ENCODE measurements at places on chromosomes 1 and 21.

DNA sequence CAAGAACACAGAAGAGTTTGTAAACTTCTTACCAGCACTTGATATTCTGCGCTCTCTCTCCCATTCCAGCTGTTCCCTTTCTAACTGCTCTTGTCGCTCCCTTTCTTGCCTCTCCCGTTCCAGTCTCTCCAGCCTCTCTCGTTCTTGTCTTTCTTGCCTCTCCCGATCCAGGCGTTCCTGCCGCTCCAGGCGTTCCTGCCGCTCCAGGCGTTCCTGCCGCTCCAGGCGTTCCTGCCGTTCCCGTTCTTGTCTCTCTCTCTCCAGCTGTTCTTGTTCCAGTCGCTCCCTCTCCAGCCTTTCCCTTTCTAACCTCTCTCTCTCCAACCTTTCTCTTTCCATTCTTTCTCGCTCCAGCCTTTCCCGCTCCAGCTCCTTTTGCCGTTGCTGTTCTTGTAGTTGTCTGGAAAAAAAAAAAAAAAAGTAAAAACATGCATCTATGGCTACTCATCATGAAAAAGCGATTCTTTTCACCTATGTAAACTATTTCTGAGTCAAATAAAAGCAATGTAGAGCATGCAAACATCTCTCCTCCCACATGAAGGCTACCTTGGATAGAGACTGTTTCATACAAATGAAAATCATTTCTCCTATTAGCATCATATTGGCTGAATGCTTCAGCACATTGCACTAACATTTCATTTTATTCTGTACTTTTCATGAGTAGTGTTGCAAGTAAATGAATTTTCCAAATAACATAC, 91.5 kb upstream of the LBR start:
- no peak for DNase-seq

- DNase-seq = no peak
Measured at GRCh38 chr1:116333171-116334014, 39.7 kb upstream of the ATP1A1 start.

GRCh38 chr1:115492880-115493279, 148.9 kb upstream of the VANGL1 start:
- DNase-seq = no peak

GRCh38 chr1:198543670-198544260, 3.3 kb upstream of the ATP6V1G3 start:
- DNase-seq = peak; percentile 21

DNA sequence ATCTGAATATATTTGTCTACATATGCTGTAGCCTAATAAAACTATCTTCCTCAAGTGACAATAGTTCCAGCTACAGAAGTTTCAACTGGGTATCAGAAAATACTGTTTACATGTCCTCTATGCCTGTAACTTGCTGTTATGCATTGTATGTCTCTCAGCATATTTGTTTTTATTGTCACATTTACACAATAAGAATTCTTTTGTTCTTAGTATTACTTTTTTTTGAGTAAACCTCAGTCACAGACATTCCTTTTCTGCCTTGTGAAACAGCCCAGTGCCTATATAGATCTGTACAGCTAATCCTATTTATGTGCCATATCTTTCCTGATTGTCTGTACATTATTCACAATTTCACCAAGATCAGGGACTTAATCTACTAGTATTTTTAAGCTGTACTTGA, 565.2 kb downstream of the NEGR1 start:
- peak; percentile 9 for DNase-seq

DNA sequence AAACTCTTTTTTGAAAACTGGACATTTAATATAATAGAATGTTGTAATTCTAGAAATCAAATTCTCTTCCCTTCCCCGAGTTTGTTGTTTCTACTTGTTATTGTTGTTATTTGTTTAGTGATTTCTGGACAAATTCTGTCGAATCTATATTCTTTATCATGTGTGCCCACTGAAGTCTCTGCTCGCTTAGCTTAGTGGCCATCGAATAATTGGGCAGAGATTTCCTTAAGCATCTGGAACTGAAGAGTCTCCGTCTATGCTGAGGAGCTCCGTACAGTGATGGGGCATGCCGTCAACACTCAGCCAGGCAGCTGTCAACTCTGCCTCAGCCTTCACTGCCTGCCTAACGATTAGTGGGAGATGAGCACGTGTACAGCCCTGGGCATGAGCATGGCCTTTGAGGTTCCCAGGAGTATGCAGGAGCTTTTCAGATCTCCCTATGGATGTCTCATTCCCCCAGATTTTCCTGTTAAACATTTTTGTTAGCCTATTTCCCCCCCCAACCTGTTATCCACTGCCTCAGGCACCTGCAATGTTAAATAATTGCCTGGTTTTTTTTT, 66.8 kb downstream of the SLX9 start:
- DNase-seq = no peak

- DNase-seq = peak; percentile 37
Measured at GRCh38 chr1:54429838-54430237, 23.6 kb upstream of the SSBP3 start.

DNA sequence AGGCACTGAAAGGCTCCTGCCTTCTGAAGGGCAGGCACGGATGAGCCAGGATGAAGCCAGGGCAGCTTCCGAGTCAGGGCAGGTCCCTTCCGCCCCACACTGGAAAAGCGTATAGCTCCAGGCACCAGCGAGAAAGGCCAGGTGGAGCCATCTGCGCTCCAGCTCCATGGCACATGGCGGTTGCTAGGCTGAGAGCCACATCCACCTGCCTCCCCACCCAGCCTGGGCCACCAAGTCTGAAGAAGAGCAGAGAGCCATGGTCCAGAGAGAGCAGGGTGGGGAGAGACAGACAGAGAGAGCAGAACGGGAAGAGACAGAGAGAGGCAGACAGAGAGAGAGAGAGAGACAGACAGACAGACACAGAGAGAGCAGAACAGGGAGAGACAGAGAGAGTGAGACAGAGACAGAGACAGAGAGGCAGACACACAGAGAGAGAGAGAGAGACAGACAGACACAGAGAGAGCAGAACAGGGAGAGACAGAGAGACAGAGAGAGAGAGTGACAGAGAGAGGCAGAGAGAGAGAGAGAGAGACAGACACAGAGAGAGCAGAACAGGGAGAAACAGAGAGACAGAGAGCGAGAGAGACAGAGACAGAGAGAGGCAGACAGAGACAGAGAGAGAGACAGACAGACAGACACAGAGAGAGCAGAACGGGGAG, 5.2 kb downstream of the FNDC10 start:
- DNase-seq = no peak

DNA sequence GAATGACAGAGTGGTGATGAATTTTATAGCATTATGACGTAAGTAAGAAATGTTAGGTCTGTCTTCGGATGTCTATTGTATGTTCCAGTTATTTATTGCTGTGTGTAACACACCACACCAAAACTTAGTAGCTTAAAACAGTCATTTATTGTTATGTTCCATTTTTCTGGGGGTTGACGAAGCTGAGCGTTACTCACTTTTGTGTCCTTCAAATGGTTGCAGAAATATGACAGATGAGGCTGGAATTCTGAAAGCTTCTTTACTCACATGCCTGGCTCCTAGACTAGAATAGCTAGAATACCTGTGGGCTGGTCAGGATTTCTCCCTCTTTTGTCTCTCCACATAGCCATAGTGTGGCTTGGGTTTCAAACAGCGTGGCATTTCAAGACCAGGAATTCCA, 62.1 kb upstream of the S1PR1 start:
- no peak for DNase-seq

DNA sequence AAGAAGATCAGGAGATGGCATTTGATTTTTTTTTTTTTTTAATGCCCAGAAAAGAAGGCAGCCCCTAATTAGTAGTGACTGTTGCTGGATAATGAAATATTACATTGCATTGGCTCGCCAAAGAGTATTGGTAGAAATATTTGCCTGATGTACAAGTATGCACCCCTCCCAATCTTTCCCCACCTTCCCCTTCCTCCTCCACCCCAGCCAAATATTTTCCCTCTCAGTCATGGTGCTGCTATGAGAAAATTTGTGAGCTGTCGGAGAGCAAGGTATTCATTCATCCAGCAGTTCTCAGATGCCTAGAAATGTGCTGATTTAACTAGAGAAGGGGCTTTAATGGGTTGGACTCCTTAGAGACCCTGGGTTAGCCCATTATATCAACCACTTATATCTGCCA, 50.5 kb upstream of the IKBKE start:
- DNase-seq = peak; percentile 17

- DNase-seq = no peak
Measured at GRCh38 chr1:246001837-246002230, 505.2 kb downstream of the SMYD3 start.

GRCh38 chr1:207670192-207670591, 25.3 kb downstream of the CR1L start:
- DNase-seq = no peak

GRCh38 chr1:173122958-173123852, 72.5 kb upstream of the TNFSF18 start:
- DNase-seq = peak; percentile 96

DNA sequence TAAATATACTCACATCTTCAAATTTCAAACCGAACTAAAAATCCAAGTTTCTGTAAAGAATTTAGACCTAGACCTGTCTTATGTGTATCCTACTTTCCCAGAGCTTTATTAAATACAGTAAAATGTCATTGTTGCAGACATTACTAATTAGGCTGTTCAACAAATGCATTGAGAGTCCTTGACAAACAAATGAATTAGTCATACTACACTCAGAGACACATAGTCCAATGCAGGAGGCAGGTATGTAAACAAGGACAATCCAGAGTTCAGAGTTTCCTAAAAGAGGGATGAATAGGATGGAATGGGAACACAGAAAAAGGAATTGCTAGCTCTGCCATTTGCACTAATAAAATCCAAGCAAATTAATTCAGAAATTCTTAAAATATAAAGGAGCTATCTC, 1.6 kb upstream of the EGLN1 start:
- DNase-seq = no peak

GRCh38 chr1:156896490-156897033, 3.0 kb downstream of the PEAR1 start:
- DNase-seq = peak; percentile 79

DNA sequence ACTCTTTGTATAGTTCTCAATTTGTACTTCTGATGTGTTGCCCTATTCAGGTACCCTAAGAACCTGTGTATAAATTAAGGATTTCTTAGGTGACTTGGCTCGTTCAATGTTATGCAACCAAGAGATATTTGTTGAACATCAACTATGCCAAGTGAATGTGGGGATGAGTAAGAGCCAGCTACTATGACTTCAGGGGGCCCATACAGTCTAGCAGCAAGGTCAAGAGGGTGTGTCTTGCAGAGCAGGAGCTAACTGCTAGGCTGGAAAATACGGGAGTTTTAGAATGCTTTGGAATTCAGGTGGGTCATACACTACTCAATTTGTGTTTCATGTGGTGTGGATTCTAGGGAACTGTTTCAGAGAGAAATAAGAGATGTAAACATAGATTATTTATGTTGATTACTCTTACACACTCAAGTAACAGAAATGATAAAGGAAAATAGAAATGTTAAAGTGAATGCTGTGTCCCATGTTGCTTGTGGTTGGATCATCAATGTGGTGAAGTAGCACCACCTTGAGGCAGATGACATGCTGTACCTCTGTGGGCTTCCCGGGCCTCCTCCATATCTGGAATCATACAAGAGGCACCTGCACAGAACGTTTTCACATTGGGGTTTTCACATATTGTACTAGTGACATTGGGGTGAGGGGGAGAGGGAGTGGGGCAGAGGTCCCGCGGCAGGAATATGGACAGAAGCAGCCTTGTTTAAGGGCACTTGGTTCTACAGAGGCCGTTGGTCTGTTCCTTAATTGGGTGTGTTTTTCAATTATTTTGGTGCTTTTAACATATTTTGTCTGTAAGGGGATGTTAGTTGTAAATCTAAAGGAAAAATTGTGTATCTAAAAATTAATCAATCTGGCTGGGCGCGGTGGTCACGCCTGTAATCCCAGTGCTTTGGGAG, 12.4 kb downstream of the ARPC5 start:
- DNase-seq = peak; percentile 75

- no peak for DNase-seq
Measured at GRCh38 chr1:94646786-94647555, 105.4 kb upstream of the F3 start.

DNA sequence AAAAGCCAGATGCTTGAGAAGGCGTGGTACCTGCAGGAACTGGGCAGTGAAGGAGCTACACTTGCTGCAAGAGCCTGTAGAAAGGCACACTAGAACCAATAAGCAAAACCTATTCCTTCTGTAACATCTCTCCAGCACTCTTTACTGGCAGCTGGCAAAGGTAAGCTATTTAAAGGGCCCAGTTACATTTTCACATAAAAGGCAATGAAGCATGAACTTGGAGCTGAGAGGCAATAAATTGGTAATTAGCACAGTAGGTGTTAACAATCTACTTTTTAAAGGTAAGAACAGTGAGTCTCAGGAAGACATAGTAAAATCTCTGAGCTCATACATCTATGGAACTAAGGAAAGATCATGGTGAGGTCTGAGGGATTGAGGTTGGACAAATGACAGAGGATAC, 167.1 kb upstream of the OLFM3 start:
- no peak for DNase-seq

DNA sequence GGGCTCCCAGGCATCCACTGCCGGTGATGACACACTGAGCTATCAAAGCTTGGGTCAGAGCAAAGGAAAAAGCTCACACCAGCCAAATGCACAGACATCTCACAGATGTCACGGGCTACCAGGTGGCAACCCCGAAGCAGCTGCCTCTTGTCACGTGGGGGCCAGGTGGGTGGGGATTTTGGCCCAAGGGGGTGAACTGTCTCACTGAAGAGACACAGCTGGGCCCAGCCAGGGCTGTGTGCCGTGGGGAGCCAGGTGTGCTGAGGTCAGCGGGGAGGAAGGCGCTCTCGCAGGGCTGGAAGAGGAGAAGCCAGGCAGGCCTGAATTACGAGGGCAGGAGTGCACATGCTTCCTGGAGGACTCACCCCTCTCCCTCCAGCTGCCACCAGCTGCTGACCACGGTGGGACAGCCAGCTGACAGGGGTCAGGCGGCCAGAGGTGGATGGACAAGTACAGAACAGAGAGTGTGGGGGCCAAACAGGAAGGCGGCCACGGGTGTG, 32.4 kb downstream of the KCNN3 start:
- DNase-seq = no peak

GRCh38 chr1:185279571-185279970, 37.5 kb downstream of the IVNS1ABP start:
- no peak for DNase-seq

- DNase-seq = peak; percentile 69
Measured at GRCh38 chr1:239053279-239053678, 333.1 kb upstream of the CHRM3 start.

All from umbilical cord (tissue), 2 donors.